ENCODE measurements at places on chromosomes 5 and 9.

GRCh38 chr9:36092014-36092413 lies 44.5 kb upstream of the GLIPR2 start:
- no peak for DNase-seq

- no peak for DNase-seq
Measured at GRCh38 chr9:31587146-31587545, 797.3 kb upstream of the ACO1 start.

DNA sequence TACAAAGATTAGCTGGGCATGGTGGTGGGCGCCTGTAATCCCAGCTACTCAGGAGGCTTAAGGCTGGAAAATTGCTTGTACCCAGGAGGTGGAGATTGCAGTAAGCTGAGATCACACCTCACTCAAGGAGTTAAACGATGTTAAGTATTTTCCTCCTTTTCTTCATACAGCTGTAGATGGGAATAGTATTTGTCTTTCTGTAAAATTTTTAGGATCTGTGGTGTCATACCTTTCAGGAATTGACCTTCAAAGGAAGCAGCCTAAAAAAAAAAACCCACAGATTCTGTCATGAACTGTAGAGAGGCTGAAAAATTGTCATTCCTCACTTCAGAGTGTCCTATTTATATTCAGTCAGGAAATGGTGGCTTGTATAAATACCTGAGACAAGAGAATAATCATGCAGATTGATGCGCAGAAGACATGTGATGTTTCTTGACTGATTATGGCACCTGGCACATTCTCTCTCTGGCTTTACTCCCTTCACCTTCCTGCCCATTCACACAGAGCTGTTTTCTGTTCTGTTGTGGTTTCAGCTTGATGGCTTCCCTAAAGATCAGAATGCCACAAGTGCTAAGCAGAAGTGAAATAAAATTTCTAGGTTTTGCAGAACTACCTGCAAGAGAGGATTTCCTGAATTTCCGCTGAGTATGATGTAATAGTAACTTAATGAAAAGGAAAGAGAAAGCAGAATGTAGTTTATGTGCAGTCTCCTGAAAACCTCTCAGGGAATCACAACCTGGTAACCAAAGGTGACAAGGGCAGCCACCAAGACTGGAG lies 3.8 kb downstream of the IFNA1 start:
- DNase-seq: peak; percentile 72

- DNase-seq: peak; percentile 24
Measured at GRCh38 chr9:73200694-73201452, 49.2 kb downstream of the ANXA1 start.

DNA sequence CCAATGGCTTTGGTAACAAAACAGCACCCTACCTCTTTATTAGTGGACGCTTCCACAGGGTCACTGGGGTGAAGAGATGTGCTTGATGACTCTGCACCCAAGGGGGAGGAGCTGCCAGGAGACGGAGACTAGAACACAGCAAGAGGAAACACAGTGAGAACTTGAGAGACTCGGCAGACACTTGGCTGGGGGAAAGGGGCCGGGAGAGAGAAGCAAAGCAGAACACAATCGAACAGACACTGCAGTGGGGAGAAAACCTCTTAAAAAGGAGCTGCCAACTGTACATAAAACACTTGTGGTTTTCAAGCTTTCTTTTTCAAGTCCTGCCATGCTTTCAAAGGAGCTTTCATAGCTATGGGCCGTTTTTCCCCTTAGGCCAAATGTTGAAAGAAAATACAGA lies 151.0 kb downstream of the ENTREP1 start:
- no peak for DNase-seq

DNA sequence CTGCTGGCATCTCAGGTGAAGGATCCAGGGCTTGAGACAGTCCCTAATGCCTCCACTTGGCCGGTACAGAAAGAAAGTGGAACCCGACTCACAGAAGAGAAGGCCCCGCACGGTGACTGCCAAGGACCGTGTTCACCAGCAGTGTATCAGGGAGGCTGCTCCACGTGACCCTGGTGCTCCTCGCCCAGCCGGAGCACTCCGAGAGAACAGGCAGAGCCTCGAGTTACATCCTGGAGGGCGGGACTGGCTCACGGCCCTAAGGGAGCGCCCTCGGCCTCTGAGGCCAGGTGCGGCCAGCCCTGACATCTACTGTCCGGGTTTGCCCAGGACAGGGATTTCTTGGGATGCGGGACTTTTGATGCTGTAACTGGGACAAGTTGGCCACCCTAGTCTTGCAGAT lies 104.0 kb upstream of the SARDH start:
- no peak for DNase-seq

GRCh38 chr5:87430863-87431457 lies 18.2 kb upstream of the CCNH start:
- no peak for DNase-seq

- no peak for DNase-seq
Measured at GRCh38 chr5:120236360-120236759, 227.7 kb upstream of the PRR16 start.

GRCh38 chr9:88537761-88538091 lies 2.7 kb downstream of the NXNL2 start:
- DNase-seq: peak; percentile 57

DNA sequence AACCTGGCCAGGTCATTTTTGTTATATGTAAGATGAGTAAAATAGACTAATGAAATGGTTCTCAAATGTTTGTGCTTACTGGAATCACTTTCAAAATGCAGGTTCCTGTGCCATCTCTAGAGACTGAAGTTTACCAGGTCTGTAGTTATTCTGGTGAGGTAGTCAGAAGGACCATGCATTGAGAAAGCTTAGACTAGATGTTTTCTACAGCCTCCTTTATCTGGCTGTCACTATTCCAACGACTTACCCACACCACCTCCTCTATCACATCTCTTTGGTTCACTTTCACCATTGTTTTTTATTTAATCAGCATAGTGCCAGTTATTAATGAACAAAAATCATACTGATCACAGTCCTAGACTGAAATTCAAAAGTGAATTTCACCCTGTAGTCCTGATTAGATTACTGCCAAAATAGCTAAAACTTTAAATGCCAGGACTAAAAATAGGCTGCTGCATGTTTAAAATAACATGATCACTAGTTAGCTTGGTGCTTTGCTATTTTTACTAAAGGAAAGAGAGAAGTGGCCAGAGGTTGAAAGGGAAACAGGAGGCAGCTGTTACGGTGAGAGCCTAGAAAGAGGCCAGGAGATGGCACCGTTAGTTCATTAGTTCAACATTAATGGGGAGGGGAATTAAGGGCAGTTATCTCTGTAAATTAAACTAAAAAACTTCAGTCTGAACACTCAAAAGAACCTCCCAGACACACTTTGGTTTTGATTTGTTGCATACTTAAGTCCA lies 13.9 kb upstream of the FNIP1 start:
- no peak for DNase-seq

DNA sequence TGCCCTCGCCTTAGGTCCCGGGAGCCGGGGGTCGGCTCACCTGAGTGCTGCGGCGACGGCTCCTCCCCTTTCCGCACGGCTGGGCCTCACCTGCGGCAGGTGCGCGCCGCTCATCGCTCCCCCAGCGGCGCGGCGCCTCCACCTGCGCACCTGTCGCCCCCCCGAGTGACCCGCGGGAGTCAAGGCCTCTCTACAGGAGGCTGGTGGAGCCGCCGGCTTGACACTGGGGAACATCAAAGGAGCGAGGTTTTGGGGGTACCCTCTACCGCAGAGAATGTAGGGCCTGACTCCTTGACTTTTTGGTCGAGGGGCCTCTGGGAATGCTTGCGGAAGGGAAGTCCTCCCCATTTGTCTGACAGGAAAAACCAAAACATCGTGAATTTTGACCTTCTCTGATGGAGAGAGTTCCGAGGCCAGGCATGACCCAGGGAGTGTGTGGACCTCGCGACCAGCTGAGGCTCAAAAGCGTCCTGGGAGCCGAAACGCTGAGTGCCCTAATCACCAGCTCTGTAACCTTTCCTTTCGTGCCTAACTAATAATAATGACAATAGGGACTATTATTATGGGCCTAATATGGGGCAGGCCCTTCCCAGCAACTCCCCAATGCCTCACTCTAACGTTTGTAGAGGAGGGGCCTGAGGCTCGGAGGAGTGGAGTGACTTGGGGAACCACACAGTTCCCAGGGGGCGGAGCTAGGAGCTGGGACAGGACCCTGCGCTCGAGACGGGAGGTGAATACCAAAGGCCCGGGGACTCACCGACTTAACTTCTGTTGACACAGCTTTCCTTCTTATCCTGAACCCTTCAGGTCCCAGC lies 714 bp upstream of the IER5L start:
- no peak for DNase-seq

GRCh38 chr9:15578714-15579113 lies 25.9 kb downstream of the CCDC171 start:
- no peak for DNase-seq

- no peak for DNase-seq
Measured at GRCh38 chr9:136021872-136022681, 60.9 kb upstream of the UBAC1 start.

- DNase-seq: peak; percentile 45
Measured at GRCh38 chr9:4970970-4971641, 14.0 kb upstream of the JAK2 start.

DNA sequence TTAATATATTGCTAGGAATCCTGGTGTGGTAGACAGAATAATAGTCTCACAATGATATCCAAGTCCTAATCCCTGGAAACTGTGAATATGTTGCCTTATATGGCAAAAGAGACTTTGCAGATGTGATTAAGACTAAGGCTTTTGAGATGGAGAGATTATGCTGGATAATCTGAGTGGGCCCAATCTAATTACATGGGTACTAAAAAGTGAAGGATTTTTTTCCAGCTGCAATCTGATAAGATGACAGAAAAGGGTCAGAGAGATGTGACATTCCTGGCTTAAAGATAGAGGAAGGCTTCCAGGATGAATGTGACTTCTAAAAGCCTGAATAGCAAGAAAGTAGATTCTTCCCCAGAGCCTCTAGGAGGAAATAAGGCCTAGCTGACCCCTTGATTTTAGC lies 80.7 kb upstream of the MPDZ start:
- DNase-seq: no peak

DNA sequence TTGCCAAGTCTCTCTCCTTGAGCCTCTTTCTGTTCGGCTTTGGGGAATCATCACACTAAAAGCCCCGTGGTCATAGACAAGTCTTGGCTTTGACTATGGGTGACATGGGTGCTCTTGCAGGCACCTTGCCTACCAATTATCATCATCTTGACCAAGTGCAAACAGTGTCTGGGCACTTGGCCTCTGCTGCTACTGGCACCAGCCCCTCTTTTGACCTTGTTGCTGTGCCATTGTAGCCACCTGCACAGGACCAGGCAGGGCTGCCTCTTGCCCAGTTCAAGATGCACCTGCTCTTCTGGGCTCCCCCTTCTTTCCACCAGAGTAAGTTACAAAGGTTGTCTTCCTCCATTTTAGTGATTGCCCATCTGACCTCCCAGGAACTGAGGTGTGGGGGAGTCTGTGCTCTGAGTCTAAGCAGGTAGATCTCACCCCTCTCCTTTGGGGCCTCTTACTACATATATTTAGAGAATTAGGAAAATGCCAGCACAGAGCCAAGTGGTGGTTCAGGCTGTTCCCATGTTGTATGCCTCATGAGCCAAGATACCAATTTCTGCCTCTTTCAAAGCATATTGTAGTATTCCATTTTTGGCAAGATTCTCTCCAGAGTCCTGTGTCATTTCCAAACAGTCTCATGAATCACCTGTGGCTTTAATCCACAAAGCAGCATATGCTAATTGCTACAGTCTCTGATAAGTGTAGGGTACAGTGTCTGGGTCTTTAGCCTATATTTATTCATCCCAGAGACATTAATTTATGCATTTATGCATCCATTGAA lies 142.9 kb upstream of the DAP start:
- DNase-seq: no peak

- DNase-seq: no peak
Measured at GRCh38 chr5:113759505-113759904, 246.0 kb downstream of the YTHDC2 start.

GRCh38 chr9:137461663-137462395 lies 2.7 kb upstream of the NSMF start:
- peak; percentile 92 for DNase-seq

GRCh38 chr5:111121926-111122325 lies 29.8 kb downstream of the WDR36 start:
- DNase-seq: no peak

- no peak for DNase-seq
Measured at GRCh38 chr9:113888336-113888735, 12.2 kb downstream of the ZNF618 start.

DNA sequence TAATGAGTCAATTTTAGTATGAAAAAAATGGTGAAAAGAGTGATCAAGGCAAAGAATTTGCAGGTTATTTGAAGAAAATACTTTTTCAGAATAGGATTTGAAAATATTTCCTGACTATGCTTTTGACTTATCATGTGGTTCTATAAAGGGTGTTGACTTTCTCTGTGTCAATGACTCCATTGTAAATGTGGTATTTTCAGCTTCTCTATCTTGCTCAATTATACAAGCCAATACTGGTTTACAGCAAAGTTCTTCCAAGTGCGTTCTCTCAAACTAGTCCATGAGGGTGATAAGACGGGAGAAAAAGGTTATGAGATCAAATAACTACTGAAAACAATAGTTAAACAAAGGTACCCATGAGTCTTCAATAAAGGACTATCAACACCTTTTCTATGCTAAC lies 21.7 kb downstream of the IL33 start:
- DNase-seq: no peak

DNA sequence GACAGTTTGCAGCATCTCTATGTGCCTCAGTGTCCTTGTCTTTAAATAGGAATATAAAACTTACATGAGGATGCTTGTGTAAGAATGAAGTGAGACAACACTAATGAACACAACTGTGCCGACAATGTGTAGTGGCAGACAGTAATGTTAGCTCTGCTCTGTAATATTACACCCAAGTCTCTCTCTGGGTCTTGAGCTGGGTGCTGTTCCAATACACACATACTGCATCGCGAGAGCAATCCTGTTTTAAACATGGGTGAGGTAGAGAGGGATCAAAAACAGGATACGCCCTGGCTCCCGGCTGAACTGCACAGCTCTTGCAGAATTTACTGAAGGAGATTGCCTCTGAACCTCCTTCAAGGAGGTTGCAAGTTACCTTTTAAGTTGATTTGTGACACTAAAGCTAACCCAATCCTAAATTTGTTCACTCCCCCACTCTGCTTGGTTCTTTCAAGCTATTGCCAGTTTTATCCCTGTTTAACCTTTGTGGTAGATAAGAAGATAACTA lies 155.2 kb upstream of the ISL1 start:
- no peak for DNase-seq

DNA sequence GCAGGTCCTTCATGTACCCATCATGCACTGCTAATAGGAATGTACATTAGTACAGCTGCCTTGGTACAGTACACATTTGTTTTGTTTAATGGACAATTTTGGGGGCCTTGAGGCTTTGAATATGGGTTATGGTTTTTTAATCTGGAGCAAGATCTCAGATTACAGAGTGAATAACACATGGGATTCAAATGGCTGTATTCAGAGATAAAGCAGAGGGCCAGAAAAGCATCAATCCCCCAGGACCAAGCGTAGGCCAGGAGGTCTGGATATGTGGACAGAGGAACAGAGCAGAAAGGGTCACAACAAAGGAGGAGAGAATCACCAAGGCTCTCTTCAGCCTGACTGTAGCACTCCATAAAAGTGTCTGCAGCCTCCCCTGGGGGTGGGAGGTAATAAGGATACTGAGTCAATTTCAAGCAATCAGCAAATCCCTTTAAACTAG lies 47.7 kb upstream of the STK32A start:
- no peak for DNase-seq

Data from CD14-positive monocyte (primary cell).